ENCODE measurements at places on chromosomes 1 and 21. TPM values are rescaled to one million over a fixed set of nuclear protein-coding genes. Genes with fewer than 3 reads are reported as not detected.

- no peak for DNase-seq
Observed at GRCh38 chr1:32045772-32046171, 27.0 kb upstream of the TMEM39B start.

GRCh38 chr1:56509713-56510641 is 69.4 kb downstream of the PLPP3 start:
- DNase-seq = no peak

- DNase-seq = no peak
Observed at GRCh38 chr1:101366513-101367215, 129.8 kb downstream of the S1PR1 start.

- DNase-seq = no peak
Observed at GRCh38 chr1:181482001-181482430, 1.3 kb upstream of the CACNA1E start.

The MMP23B gene
- total RNA-seq = 5.9 TPM

The SLC35F3 gene
- 1.7 TPM for total RNA-seq

The MYOG gene
- total RNA-seq = not detected

- DNase-seq = no peak
Observed at GRCh38 chr21:44365967-44366585, 12.7 kb downstream of the TRPM2 start.

The KRTAP12-2 gene
- total RNA-seq = not detected

- DNase-seq = no peak
Observed at GRCh38 chr1:187862506-187862905, 1033.8 kb downstream of the PLA2G4A start.

- no peak for DNase-seq
Observed at GRCh38 chr1:228801068-228801467, 65.8 kb downstream of the RHOU start.

DNA sequence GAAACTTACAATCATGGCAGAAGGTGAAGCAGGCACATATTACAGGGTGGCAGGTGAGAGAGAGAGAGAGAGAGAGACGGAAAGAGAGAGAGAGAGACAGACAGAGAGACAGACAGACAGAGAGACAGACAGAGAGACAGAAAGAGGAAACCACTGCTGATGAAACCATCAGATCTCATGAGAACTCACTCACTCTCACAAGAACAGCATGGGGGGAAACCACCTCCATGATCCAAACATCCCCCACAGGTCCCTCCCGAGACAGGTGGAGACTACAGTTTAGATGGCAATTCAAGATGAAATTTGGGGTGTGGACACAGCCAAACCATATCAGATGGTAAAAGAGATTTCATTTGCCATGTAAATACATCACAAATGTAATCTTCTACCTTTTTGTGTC is 708.1 kb downstream of the MRPL39 start:
- no peak for DNase-seq

DNA sequence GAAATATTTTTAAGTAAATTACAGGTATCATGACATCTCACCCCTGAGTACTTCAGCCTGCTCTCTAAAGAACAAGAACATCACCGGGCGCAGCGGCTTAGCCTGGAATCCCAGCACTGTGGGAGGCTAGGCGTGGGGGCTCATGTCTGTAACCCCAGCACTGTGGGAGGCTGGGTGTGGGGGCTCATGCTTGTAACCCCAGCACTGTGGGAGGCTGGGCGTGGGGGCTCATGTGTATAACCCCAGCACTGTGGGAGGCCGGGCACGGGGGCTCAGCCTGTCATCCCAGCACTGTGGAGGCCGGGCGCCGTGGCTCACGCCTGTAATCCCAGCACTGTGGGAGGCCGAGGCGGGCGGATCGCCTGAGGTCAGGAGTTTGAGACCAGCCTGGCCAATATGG is 7.7 kb upstream of the CDK11B start:
- DNase-seq = no peak

GRCh38 chr1:89800718-89801117 is 20.1 kb upstream of the LRRC8D start:
- no peak for DNase-seq

GRCh38 chr1:55819011-55819410 is 603.8 kb upstream of the USP24 start:
- no peak for DNase-seq

The LIPI gene
- not detected for total RNA-seq

- no peak for DNase-seq
Observed at GRCh38 chr1:205800427-205800826, 12.6 kb downstream of the SLC41A1 start.

The BNIPL gene
- 3.6 TPM for total RNA-seq

DNA sequence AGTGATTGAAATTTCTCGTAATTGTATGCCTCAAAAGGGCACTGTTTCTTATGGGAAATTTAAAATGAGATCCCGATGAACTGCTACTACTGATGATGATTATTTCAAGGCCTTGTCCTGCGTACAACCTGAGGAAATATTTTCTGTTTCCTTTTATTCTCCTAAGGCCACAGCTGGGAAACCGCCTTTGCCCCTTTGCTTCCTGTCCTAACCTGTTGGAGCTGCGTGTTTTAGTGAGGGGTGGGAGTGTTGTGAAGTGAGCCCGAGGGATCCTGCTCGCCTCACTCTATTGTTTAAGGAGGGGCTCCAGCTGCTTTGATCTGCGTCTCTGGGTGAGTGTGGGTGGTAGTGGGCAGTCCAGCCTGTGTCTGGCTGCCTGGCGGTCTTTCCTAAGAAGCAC is 14.4 kb downstream of the LAMC2 start:
- DNase-seq = no peak

DNA sequence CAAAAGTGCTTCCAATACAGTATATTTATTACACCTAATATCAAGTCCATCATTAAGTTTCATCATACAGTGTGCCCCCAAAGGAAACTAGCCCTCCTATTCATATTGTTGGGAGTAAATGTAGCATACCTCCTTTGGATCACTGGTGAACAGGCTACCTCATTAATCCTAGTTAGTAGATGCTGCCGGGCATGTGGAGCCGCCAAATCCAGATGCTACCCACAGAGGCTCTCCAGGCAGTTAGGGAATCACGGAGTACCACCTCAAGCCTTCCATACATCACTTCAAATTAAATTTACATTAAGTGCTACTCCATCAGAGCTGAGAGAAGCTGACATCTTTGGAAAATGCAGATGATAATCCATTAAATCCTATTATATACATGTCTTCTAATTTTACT is 121.7 kb upstream of the FOXD3 start:
- no peak for DNase-seq
